ENCODE measurements at places on chromosomes 3 and 15.

GRCh38 chr15:56729561-56729960 is 3.7 kb downstream of the ZNF280D start:
- no peak for DNase-seq

DNA sequence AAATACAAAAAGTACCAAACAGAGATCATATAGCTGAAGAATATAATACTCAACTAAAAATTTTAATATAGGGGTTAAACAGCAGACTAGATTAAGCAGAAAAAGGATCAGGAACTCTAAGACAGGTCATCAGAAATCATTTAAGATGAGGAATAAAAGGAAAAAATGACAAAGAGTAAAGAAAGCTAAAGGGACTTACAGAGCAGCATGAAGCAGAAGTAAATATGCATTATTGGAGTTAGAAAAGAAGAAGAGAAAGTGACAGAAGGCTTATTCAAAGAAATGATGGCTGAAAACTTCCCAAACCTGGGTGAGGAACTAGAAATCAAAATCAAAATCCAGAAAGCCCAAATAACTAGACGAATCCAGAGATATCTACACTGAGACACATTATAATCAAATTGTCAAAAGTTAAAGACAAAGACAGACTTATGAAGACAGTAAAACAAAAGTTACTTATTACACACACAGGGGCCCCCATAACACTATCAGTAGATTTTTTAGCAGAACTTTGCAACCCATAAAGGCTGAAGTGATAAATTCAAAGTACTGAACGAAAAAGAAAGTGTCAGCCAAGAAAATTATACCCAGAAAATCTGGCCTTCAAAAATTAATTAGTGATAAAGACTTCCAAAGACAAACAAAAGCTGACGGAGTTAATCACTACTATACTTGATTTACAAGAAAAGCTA is 95.6 kb downstream of the SCAPER start:
- no peak for DNase-seq

DNA sequence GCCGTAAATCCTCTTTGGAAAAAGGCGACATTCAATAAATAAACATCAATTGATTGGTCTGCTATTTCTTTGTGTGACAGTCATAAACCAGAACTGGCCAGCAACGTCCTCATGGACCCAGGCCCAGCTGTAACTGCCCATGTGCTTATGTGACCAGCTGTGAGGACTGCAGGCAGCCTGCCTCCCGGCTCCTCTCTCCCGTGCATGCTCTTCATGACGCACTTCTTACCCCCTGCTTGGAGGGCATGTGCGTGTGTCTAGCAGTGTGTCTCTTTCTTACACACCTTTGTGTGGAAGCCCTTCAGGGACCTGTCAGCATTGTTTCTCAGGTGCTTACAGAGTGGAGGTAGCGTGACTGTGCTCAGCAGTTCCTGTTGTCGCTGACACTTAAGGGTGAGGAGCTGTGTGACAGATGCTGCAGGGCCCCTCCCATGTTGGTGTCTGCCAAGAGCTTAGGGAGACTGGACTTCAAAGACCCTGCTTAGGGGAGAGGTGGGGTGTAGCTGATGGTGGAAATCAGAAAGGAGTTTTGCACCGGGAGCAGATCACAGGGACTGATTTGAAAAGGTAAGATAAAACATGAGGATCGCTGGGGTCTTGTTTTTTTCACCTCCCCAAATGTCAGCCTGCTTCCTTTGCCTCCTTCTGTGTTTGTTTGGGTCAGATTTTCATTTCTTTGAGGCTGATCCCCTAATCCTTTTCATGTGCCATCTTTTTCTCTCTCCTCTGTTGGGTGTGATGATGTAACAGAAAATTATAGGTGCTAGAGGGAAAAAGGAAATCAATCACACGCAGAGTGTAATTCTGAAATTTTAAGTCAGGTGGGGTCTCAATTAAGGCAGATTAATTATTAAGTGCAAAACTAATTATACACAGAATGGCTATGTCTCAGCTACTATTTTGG is 2.1 kb downstream of the PODXL2 start:
- DNase-seq, result no peak

DNA sequence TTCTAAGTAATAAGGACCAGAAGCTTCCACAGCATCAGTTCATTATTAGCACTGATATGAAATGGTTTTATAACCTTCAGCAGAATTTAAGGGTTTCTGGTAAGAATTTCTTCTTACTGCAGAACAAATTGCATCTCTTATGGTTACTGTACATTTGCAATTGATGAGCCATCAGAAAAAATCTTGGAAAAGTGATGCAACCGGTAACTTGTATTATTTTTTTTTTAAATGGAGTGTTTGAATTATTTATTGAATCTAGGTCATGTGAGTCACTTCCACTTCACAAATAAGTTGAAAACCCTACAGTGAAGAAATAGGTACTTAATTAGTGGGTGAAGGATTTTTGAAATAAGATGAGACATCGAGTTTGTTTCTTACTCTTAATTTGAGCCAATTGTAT is 786.0 kb downstream of the TUSC7 start:
- no peak for DNase-seq

DNA sequence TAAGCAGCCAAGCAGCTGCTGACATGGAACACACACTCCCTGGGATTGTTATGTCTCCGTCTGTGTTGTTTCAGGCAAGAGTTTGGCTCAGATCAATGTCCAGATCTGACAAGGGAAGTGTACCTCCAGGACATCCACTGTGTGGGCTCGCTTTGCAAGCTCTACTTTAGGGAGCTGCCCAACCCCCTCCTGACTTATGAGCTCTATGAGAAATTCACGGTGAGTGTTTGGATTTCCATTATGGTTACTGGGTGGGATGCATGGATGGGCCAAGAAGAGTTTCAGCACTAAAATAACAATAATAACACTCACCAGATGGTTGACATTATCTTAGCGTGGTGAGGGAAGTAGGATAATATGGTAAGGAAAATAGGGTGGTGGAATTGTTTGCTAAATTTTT is 74.1 kb downstream of the ARHGAP31 start:
- no peak for DNase-seq

DNA sequence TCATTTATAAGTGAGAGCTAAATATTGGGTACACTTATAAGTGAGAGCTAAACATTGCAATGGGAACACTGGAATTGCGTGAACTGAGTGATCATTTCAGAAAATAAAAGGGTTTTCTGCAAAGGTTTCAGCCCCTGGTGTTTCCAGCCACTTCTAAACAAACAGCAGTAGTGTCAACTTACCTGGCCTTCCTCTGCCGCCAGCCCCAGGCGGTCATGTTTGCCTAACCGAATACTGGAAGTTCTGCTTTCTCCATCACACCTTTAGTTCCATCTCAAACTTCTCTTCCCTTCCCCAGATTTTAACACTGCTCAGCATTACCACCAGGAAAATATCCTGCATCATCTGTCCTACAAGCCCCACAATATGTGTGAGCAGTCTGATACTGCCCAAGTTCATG is 58.6 kb downstream of the MRPL3 start:
- no peak for DNase-seq

DNA sequence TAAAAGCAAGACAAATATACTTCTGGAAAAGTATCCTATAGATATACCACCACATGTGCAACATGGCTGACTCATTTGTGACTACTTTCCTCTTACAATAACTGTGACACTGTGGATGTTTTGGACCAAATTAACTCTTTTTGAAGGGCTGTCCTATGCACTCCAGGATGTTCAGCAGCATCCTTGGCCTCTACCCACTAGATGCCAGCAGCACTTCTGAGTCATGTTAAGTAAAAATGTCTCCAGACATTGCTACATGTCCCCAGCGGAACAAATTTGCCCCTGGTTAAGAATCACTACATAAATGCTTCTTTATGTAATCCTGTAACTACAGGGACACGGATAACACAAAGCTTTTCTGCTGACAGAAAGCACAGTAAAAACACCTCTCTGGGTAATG is 32.0 kb downstream of the RUVBL1 start:
- DNase-seq, result no peak

- DNase-seq, result no peak
Observed at GRCh38 chr3:12974334-12974733, 98.9 kb downstream of the IQSEC1 start.

All from AG08395 (cell line).